ENCODE measurements at places on chromosomes 6 and 20.

DNA sequence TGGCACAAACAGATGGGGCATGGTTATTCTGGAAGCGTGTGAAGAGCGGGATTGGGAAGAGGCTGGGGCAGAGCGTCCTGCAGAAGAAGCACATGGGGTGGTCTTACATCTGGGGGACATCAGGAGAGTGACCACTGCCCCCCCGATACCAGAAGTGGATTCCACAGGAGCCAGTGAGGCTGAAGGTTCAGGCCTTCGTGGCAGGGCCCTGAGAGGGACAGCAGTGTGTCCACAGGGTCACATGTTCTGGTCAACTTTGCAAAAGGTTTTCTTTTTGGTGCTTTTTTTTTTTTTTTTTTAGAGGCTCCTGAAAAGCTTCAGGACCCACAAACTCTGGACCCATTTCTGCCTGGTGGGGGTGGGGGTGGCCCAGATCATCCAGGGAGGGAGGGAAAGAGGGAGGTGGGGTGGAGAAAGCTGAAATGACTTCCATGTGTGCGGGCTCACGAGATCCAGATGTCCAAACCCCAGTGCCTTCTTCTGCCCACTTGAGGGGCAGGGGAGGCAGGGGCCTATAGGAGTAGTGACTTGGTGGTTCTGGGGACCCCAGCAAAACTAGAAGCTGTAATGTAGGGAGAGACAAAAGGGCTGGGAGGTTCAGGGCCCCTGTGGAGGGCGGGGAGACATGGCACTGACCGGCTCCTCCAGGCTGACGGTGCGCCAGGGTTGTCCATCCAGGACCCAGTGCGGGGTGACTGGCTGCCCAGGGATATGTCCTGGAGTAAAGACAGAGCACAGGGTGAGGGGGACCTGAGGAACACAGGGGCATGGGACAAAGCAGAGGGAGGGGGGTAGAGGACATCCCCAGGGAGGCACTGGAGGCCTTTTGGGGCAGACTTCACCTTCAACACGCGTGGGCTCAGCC lies 2.7 kb downstream of the ADAM33 start:
- DNase-seq, result no peak
- peaks cover 30% of the 10 kb centered on the region for H3K27me3 ChIP-seq
- no peaks in the 10 kb centered on the region for H3K4me1 ChIP-seq
- no peak overlapping the region for H3K27ac ChIP-seq
- no peaks in the 10 kb centered on the region for H3K36me3 ChIP-seq

- no peak for DNase-seq
- no peak overlapping the region for H3K27ac ChIP-seq
- H3K27me3 ChIP-seq, result no peaks in the 10 kb centered on the region
- H3K4me3 ChIP-seq, result no peak overlapping the region
- H3K36me3 ChIP-seq, result no peaks in the 10 kb centered on the region
Measured at GRCh38 chr20:51460569-51461265, 81.8 kb downstream of the NFATC2 start.

GRCh38 chr6:109628158-109629000 lies 62.6 kb downstream of the AK9 start:
- H3K36me3 ChIP-seq, result no peaks in the 10 kb centered on the region
- H3K4me1 ChIP-seq, result no peaks in the 10 kb centered on the region
- H3K27ac ChIP-seq, result no peak overlapping the region
- H3K4me3 ChIP-seq, result no peak overlapping the region
- DNase-seq, result no peak
- no peaks in the 10 kb centered on the region for H3K27me3 ChIP-seq

DNA sequence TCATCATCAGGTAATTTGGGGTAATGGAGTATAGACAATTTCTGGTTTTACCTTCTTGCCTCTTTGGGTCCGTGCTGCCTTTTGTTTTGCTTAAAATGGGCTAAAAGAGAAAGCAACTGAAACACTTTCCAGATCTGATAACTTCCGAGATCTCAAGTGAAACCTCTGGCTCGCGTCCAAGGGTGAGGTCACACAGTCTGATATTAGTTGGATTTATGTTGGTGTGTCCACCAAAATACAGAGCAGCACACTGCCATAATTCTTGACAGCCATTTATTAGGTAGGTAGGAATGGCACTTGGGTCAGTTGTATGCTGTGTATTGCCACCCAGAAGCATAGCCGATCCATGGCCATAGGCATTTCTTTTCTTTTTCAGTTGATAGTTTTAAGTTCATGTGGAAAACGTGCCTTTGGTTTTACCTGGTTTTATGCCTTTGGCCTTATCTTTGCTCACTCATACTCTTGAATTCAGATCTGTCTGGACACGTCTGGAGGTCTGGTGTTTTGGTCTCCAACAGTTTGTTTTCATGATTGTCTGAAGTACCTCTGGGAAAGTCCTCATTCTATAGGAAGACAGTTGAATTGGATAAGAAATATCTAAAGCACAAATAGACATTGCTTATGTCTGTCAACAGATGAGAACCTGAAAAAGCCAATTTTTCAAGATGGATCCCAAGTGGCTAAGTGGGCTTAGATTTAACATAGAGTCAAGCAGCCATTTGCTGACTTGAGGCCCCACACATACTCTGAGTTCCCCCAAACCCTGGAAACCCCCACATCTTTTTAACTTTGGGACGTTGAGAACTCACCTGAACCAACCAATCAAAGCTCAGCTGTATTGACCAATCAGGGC lies 320.8 kb downstream of the SOX4 start:
- no peaks in the 10 kb centered on the region for H3K36me3 ChIP-seq
- DNase-seq, result no peak

DNA sequence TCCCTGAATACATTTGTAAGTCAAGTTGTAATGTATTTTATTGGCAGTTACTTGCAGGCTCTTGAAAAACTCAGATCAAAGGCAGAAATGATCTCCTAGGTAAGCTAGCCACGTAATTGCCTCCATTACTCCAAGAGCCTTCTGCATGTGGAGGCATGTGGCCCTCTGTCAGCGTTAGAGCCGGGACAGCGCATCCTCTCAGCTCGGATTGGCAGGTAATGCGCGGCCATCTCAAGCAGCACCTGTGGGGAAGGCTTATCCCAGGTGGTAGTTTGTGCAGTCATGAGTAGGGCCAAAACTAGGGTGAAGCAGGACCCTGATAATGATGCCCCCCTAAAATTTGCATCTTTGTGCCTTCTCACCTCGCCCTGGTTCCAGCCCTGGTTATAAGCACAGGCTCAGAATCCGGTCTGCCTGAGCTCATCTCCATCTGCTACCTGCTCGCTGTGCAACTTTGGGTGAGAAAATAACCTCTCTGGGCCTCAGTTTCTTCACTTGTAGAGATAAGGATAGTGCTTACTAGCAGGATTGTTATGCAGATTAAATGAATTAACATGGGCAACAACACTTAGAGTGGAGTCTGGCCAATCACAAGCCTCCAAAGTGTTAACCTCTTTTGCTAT lies 157.5 kb upstream of the PMEPA1 start:
- H3K27ac ChIP-seq, result no peak overlapping the region
- H3K36me3 ChIP-seq, result no peaks in the 10 kb centered on the region
- H3K27me3 ChIP-seq, result no peaks in the 10 kb centered on the region
- no peak for DNase-seq
- H3K4me3 ChIP-seq, result no peak overlapping the region

- H3K4me3 ChIP-seq, result peak overlapping the region; percentile 98
- peak overlapping the region; percentile 94 for H3K27ac ChIP-seq
- peaks cover 44% of the 10 kb centered on the region for H3K4me1 ChIP-seq
- peak; percentile 66 for DNase-seq
- peaks cover 13% of the 10 kb centered on the region for H3K36me3 ChIP-seq
Measured at GRCh38 chr6:30885481-30885998, 1.2 kb downstream of the DDR1 start.

DNA sequence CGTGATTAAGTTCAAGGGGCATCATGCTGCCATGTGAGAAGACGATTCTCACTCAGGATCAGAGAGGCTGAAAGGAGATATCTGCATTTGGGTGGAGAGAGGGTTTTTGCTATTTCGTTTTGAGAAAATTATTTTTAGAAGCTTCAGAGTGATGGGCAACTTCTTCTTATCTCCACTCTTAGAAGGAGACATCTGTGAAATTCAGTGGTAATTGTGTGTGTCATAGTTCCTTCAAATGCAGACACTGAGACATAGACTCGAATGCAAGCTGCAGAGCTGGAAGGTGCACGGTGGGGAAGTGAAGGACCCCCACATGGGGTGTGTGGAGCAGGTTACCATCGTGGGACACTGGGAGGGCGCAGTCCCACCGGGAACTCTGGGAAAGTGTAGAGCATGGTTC lies 116.8 kb downstream of the PRND start:
- DNase-seq, result no peak
- no peaks in the 10 kb centered on the region for H3K4me1 ChIP-seq
- no peaks in the 10 kb centered on the region for H3K36me3 ChIP-seq
- H3K27ac ChIP-seq, result no peak overlapping the region
- no peak overlapping the region for H3K4me3 ChIP-seq
- H3K27me3 ChIP-seq, result peaks cover 4% of the 10 kb centered on the region
